ENCODE measurements at places on chromosomes 12 and 14. TPM values are rescaled to one million over a fixed set of nuclear protein-coding genes. Genes with fewer than 3 reads are reported as not detected.
A peak's percentile ranks its signal among the peaks of the same experiment; 100 is the strongest.

DNA sequence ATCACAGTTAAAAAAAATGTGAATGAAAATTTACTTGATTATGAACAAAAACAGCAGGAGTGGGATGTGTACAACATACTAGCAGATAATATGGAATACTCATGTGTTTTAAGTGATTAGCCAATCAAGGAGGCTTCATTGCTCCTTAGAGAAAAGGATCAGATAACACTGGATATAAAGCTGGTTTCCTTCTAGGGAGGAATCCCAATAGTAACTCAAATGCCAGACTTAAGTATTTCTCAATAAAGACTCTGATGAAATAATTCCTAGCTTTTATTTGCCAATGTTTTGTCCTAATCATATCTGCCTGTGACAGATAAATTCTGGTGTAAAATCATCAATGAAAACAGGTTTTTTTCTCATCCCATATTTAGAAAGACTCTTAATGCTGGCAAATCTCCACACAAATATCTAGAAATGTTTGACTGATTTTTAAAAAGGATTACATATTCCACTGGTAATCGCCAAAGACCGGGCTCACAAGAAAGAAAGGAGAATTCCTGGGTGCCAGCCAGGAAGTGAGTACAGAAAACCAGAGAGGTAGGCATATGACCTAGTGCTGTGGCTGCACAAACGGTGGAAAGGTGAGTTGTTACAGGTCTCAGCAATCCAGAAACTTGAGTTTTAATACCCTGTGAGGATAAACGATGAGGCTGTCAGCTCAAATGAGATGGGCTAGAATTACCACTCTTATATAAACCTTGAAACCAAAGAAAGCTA is 108.6 kb upstream of the TTC7B start:
- DNase-seq = no peak

DNA sequence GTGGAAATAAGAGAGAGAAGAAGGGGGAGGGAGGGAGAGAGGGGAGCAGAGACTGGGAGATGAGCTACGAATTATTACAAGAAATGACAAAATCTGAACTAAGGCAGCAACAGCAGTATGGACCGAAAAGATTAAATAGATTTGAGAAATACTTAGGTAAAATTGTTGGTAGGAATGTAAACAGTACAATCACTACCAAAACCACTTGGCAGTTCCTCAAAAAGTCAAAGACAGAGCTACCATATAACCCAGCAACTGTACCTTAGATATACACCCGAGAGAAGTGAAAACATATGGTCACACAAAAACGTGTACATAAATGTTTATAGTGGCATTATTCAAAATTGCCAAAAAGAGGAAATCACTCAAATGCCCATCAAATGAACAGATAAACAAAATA is 14.1 kb downstream of the KRAS start:
- DNase-seq = no peak

DNA sequence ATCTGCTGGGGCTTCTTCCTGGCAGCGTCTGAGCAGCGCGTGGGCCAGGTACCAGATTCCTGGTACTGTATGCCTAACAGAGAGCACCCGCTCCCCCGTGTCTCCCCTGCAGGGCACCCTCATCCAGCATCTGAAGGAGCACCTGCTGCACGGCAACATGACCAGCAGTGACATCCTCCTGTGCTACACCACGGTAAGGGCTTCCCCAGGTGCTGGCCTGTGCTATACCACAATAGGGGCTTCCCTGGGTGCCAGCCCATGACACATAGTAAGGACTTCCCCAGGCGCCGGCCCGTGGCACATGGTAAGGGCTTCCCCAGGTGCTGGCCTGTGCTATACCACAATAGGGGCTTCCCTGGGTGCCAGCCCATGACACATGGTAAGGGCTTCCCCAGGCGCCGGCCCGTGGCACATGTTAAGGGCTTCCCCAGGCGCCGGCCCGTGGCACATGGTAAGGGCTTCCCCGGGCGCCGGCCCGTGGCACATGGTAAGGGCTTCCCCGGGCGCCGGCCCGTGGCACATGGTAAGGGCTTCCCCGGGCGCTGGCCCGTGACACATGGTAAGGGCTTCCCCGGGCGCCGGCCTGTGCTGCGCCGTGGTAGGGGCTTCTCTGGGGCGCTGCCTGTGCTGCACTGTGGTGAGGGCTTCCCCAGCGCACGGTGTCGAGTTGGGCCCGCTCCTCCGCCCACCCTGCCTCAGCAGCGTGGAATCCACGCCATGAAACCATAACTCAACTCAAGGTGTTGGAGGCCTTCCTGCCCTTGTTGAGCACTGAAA is 49.3 kb downstream of the AACS start:
- DNase-seq = no peak

- no peak for DNase-seq
Measured at GRCh38 chr12:121765573-121765972, 27.9 kb downstream of the RHOF start.

- peak; percentile 41 for DNase-seq
Measured at GRCh38 chr12:71755146-71755892, 656 bp downstream of the RAB21 start.

The SMAGP gene
- 26.1 TPM for polyA plus RNA-seq

The RAB15 gene
- 27.4 TPM for polyA plus RNA-seq

The FAIM2 gene
- polyA plus RNA-seq = 3.9 TPM

The ZNF641 gene
- polyA plus RNA-seq = 21.8 TPM

The RBP5 gene
- polyA plus RNA-seq = 49.9 TPM

Measured in right renal pelvis (tissue), 4 donors.